ENCODE measurements at places on chromosomes 5 and 9.

DNA sequence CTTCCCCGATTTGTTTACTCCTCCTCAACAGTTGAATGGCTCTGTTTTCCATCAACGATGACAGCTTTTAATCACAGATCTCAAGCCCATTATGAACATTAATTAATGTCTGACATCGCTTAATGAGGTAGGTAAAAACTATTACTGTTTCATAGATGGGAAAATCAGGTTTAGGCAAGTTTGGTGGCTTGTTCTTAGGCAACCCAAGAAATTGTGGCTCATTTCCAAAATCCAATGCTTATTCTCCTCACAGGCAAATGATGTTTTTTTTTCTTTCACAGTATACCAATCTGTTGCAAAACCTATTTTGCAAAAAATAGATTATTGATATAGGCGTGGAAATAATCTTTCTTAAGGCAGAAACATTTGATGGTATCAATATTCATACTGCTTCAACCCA lies 70.8 kb upstream of the CHD1 start:
- DNase-seq = no peak

DNA sequence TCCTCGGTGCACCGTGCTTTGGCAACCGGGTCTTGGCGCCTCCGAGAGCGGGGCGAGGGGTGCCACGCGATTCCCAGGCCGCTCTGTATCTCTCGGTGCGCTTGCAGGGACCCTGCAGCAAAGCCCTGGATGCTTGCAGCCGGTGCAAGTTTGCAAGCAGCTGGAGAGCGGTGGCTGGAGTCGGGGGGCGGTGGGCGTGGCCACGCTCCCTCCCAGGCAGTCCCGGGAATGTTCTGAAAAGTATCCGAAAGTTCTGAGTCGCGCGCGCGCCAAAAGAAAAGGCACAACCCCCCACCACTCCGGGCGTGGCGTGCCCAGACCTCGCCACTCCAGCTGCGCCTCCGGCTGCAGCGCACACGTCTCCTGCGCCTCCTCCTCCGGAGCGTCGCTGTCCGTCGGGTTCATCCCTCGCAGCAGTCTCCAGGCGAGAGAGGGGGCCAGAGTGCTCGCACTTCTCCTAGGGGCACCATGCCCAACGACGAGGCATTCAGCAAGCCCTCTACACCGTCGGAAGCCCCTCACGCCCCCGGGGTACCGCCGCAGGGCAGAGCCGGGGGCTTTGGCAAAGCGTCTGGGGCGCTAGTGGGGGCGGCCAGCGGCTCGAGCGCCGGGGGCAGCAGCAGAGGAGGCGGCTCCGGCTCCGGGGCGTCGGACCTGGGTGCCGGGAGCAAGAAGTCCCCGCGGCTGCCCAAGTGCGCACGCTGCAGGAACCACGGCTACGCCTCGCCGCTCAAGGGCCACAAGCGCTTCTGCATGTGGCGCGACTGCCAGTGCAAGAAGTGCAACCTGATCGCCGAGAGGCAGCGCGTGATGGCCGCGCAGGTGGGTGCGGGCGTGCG lies at the start of gene DMRT1:
TSS of gene DMRT1 (plus strand) at position 327 of the 839 bp plus-strand sequence. CDS start at position 469, 142 bp downstream.
- DNase-seq = peak; percentile 4

DNA sequence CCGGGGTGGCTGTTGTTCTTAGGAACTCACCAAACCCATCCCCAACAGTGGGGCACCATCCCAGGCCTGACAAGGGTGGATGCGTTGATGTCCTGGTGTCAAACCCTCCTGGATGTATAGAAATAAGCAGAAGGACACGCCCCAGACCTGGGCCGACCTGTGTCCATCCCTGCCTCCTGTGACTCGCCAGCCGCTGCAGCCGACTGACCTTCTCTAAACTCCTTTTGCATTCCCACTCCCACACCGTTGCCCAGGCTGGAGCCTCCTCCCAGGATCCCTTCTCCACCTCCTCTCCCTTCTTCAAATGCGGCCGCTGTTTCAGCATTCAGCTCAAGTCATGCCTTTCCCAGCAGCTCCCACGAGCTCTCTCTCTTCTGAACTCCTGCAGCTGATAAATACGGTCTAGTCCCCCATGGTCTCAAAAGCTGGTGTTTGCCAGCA lies 213.2 kb upstream of the IER5L start:
- DNase-seq = no peak

DNA sequence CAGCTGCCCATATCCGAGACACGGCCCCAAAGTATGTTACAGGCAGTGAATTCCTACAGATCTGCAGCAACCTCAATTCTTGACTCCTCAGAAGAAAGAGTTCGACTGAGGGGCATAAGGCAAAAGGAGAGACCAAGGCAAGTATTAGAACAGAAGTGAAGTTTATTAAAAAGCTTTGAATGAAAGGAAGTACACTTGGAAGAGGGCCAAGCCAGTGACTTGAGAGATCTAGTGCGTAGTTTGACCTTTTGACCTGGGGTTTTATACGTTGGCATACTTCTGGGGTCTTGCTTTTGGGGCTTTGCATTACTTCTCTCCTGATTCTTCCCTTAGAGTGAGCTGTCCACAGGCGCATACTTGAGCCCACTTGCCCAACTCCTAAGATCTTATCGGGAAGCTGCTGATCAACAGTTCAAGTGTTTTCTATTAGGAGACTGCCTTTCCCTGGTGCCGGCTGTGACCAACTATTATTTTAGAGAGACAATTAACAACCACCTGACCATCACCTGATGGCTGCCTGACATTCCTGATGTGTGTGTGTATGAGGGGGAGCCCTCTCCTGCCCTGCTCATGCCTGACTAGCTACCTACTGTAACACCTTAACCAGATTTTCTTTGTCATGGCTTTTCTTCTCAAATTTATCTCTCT lies 1.5 kb upstream of the DEPDC1B start:
- DNase-seq = no peak

- DNase-seq = no peak
Measured at GRCh38 chr5:132787076-132787475, 10.0 kb upstream of the SEPTIN8 start.

- peak; percentile 56 for DNase-seq
Measured at GRCh38 chr9:34375901-34376595, 650 bp downstream of the MYORG start.

DNA sequence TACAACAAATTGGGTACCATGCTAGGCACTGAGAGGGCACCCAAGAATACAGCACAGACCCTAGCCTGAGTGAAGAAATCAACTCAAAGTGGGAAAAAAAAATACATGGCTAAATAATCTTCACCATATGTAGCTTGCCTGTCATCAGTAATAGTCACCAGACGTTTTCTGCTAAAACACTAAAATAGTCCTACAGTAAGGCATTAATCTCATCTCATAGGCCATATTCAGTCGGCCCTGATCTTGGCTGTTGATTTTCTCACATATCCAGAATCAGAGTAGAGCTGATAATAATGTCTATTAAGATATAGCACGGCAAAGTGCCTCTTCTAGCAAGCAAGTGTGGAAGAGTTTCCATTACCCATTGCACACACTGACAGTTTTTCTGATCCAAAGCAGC lies 322.1 kb upstream of the SLC30A5 start:
- no peak for DNase-seq

DNA sequence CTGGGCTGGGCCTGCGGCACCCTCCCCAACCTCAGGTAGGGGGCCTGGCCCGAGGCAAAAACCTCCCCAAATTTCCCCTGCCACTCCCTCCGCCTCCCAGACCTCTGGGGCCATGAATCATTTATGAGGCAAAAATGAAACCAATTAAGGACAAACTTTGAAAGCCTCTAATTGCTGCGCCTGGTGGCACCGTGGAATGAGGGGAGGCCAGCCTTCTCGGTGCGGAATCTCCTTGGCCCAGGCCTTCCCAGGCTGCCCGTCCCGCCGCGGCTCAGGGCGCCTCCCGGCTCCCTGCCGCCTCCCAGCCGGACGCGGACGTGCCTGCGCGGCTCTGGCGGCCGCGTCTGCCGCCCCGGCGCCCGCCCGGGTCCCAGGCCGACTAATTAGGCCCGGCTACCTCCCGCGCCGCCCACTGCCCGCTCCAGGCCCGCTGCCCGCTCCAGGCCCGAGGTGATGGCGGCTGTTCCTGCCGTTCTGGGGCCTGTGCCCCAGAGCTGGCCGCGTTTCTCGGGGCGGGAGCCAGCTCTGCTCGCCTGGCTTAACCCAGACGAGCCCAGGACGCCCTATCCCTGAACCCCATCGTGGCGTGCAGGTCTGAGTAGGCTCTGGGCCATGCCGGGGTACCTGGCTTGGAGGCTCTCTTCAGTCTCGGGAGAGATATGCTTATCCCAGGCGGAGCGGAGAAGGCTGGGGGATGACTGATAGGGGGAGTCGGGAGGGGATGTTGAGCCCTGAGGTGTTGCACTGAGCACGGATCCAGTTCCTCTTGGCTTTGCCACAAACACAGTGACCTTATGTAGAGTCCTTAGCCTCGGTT lies 20.1 kb downstream of the CXXC5 start:
- peak; percentile 53 for DNase-seq

DNA sequence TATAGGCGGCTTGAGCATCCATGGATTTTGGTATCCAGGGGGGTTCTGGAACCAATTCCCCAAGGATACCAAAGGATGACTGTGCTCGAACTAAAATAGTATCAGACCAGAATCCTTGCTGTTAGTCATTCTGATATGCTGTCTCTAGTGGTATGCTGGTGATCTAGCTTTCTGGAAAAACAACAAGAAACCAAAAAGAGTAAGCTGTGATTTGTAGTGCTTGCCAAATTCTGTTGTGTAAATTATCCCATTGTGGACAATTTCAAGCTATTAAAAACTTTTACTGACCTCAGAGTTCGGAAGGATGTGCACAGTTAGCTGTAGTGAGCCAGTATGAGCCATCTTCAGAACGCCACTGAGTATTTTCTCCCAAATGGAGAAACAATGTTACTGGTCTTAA lies 99.0 kb upstream of the FBN2 start:
- no peak for DNase-seq
